ENCODE measurements at places on chromosomes 6 and 20.

- DNase-seq: no peak
Observed at GRCh38 chr6:142682985-142683384, 262.0 kb downstream of the HIVEP2 start.

- DNase-seq: no peak
Observed at GRCh38 chr6:136783495-136784270, 8.6 kb downstream of the MAP3K5 start.

DNA sequence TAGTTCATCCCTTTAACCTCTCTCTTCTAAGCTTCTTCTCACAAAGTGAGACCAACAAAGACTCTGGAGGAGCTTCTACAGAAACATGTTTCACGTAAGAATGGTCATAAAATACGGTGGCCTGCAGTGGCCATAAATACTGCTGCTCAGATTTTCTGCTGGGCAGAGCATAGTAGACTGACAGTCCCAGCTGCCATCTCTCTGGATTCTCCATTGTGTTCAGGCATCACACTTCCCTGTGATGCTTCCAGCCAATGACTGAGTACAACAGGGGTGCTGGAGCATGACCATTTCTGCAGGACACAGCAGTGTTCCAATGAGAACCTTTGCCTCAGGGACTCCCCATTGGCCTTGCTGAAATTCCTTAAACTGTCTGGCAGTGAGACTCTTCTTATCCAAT, 392.6 kb downstream of the MMUT start:
- DNase-seq: no peak

DNA sequence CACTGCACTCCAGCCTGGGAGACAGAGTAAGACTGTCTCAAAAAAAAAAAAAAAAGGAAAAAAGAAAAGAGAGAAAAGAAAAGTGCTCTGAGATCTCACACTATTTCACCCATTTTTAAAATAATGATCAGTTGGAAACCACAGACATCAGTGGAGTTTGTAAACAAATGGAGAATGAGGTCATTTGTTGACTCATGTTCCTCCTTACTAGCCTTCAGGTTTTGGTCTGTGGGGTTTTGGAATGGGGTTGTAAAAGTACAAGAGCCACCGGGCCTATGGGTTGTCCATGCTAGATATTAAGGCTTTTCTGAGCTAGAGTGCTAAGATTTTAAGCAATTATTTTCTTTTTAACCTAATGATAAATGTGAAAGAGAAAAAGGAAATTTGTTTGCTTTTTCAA, 104.4 kb upstream of the PRL start:
- DNase-seq: no peak

DNA sequence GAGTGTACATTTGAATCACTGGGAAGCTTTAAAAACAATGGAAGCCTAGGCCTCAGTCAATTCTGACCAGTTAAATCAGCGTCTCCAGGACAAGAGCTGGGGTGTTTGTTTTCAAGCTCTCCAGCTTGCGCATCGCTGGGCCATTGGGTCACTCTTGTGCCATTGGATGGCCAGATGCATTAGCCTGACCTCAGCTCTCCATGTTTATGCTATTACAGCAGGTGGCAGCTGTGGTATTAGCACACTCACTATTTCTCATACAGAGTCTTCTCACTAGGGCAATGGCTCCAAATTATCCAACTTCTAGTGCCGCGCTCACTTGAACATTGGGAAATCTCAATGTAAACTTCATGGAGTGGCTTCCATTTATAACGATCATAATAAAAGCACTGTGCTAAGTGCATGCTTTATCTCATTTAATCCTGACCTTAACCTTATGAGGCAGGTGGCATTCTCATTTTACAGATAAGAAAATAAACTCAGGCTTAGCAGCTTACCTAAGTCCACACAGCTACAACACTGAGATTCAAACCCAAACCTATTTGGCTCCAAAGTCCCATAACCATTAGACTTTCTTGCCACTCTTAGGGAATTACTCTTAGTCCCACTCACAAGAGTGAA, 108.8 kb downstream of the PPP1R14C start:
- no peak for DNase-seq

DNA sequence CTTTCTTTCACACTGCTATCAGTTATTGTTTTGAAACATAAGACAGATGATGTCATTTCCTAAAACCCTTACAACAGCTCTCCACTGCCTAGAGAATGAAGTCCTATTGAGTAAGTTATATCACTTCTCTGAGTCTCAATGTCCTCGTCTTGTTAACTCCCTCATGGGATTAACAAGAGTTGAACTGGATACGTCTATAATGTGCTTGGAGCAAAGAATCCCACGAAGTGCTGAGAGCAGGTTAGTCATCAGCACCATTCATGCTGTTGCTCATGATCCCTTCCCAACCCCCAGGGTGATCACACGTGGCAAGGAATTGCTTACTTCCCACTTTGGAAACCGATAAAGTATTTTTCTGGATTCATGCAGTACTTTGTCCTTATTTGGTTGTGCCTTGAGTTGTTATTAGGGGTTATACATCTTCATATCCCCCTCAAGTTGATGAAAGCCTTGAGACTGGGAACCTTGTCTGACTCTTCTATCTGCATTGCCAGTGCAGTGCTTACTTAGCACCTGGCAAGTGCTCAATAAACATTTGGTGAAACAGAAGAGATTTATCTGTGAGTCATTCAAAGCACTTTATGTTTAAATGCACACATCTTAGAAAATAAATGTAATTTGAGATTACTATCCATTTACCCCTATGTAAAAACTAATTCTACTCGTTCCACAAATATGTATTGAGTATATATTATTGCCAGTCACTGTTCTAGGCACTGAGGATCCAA, 487.5 kb downstream of the EPM2A start:
- peak; percentile 73 for DNase-seq

GRCh38 chr6:143522039-143522600, 10.6 kb upstream of the FUCA2 start:
- DNase-seq: no peak

DNA sequence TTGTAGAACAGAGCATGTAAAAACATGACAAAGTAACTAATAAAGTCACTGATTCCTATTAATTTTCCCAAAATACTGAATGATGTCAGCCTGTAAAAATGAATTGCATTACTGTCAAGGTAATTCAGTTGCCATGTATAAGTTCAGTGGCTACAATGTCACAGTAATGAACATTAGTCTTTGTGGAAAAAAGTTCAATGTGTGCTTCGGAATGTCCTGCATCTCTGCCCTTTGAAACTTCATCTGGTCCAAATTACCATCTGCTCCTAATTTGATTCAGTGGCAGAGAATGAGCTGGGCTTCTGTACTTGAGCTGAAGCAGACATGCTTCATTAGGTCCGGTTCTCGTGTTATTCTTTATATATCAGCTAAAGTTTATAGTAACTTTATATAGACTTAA, 567.4 kb downstream of the COL12A1 start:
- DNase-seq: no peak

DNA sequence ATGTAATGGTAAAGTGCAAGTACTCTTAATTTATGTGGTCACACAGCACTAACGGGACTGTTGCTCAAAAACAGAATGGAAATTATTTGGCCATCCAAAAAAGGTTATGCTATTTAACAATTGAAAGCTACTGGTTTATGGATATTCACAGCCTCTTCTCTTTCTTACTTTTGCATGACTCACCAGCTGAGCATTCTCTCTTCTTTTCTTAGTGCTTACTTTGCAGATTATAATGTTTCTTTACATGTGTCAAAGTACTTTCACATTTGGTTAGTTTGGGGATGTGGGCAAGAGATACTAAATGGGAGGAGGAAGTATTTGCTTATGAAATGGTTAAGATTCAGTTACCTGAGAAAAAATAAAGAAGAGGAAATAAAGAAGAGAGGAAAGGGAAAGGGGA, 610.5 kb downstream of the HTR1B start:
- no peak for DNase-seq

- no peak for DNase-seq
Observed at GRCh38 chr6:30113841-30114240, 951 bp upstream of the TRIM31 start.
